ENCODE measurements at places on chromosomes 5 and 9. TPM values are rescaled to one million over a fixed set of nuclear protein-coding genes. Genes with fewer than 3 reads are reported as not detected.

The GDA gene
- total RNA-seq, result 0.85 TPM

The FOXE1 gene
- not detected for total RNA-seq

The SLC6A3 gene
- not detected for total RNA-seq

The TICAM2 gene
- 2.3 TPM for total RNA-seq

The KCNV2 gene
- not detected for total RNA-seq

The SRD5A1 gene
- 2.5 TPM for total RNA-seq

The INSL6 gene
- total RNA-seq, result not detected

DNA sequence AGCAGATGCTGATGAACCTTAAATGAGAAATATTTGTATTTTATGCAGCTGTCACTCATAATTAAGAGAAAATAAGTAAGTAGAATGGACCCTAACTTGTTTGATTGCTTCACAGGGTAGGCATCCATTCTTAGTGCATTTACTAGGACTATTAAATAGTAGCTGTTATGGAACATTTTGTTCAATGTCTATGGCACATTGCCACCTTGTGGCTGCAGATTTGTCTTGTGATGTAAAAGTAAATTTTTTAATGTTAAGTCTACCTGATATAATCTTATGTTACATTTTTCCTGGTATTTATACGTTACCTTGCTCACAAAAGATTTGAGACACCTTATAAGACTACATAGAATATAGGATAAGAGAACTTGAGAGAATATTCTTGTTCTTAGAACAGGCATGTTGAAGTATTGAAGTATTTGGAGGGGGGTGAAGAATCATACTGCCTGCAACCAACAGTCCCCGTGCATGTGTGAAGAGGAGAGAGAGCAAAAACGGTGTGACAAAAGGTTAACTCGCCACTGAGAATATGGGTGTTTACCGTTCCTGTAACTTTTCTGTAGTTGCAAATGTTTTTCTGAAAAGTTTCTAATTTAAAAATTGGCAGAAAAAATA, 161.1 kb downstream of the MAST4 start:
- DNase-seq, result no peak

GRCh38 chr9:120391691-120392090, 188.3 kb downstream of the CDK5RAP2 start:
- no peak for DNase-seq

DNA sequence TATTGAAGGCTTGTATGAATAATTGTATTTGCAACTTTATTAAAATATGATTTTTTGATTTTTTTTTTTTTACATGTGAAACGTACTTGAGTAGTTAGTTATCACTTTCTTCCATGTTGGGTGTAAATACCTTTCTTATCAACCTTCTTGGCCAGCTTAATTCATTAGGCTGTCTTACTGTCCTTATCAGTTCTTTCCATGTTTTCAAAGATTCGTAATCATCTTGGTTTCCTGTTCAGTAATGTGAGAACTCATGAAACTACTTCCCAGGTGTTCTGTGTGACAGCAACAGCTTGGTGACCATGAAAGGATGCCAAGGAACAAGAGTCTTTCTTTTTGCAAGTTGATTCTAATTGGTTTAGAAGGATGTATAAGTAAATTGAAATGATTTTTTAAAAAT, 100.0 kb downstream of the ADGRV1 start:
- DNase-seq, result no peak

- DNase-seq, result no peak
These were observed 38.0 kb downstream of the ADAMTS16 start for GRCh38 chr5:5178136-5178535.

GRCh38 chr9:76115396-76115795, 224.9 kb downstream of the PCSK5 start:
- no peak for DNase-seq

DNA sequence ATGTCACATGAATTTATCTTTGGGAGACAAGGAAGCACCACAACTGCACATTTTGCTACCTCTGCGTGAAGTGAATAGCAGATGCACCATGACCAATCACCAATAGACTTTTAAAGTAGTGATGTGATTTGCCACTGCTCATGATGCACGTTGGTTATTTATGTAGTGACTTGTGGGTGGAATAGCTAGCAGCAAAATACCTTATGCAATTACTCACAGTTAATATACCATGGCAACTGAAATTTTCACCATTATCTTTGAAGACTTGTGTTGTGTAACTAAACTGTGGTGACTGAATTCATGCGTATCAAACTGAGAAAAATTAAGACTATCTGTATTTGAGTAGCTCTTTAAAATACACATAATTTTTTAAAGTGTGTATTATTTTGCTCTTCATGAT, 46.2 kb upstream of the TUSC1 start:
- DNase-seq, result no peak

DNA sequence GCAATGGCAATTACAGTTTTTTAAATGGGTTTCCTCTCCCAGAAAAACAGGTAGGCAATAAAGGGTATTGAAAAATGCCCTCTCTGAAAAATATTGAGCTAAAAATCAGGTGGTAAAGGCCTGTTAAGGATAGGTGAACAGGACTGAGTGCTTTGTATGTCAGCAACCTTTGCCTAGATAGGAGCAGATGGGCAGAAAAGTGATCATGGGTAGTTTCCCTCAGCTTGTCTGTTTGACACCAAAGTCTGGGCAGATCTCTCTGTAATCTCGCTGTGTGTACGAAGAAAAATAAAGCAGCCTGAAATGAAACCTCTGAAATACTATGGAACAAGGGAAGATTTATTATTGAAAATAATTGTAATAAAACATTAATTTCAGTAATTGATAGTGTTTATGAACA, 15.8 kb downstream of the RNF180 start:
- no peak for DNase-seq

DNA sequence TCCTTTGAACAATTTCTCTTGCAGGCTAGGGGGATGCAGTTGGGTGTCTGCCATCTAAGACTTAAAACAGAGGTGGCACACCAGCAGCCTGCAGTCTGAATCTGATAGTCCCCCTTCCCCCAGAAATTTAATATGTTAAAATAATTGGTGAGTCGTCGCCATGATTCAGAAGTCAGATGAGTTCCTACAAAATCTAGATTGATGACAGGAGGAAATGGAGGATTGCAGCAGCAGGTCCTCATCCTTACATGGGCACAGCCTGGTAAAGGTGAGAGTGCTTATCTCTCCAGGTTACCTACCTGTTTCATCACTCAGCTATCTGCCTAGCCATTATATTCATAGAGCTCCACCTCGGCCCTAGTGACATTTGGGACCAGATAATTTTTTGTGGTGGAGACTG, 112.3 kb downstream of the PCSK1 start:
- DNase-seq, result no peak

DNA sequence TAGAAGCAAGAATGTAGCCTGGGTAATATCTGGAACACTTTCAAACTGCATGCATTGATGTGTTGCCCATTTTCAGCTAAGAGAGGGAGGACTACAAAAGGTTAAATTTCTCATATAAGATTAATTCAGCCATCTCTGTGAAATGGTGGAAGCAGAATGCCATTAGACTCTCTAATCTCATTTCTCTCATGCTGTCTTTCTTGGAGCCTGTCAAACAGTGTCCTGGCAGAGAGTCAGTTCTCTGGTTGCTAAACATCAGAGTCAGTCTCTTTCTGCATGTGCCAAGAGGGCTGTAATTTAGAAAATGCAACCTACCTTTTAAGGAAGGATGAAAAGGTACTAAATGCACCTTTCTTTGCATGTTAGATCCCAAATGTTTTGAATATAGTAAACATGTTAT, 910 bp upstream of the GARNL3 start:
- DNase-seq, result no peak

GRCh38 chr9:80732506-80732905, 956.8 kb downstream of the TLE1 start:
- DNase-seq, result no peak

GRCh38 chr9:19799784-19800183, 10.9 kb upstream of the SLC24A2 start:
- DNase-seq, result no peak

GRCh38 chr5:53323943-53324642, 156.3 kb upstream of the FST start:
- DNase-seq, result no peak

GRCh38 chr9:73151653-73152542, at the start of gene ANXA1:
Gene ANXA1 (plus strand): TSS chr9:73151865. CDS start chr9:73158536, 6,671 bp downstream.
- no peak for DNase-seq

DNA sequence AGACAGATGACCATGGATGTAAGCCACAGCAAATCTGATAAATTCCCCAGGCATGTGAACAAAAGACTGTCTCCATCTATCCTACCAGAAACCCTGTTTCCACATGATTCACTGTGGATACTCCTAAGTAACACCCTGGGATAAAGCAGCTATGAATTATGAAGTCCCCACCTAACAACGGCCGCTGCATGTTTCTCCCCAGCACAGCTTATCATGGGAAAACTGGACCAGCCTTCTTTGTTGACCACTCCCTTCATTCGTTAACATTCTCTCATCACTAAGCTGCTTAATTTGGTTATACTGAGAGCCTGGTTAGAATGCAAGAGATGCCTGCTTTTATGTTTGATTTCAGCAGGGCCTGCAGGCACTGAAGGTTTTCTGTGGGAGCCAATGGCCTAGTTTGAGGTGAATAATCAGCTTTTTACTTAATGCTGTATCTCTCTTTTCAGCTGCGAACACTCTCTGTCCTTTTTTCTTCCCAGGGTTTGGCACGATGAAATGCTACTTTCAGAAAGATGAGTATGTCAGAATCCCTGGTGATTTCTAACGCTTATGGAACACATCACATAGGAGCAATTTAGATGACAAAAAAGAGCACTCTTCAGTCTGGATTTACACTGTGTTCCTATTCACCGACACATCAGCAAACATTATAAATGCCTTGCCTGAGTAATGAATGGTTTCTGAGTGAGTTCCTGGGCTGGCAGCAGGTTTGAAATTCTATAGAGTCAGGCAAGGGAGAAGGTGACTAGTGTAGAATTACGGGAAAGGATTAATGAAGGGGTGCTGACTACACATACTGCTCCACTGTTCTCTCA, 318.4 kb upstream of the ZNF608 start:
- DNase-seq, result no peak

DNA sequence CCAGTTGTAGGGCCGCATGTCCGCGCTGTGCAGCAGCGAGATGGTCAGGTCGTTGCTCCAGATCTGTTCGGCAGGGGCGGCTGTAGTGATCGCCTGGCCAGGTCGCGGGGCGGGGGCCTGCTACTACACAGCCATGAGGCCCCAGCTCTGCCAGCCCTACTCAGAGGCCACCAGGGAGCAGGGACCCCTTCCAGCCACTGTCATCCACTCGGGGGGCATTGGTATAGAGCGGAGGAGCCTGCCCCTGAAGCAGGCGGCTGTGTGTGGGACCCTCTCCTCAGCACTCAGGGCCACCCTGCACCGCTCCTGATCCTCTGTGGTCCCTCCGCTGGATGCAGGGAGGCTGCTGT, 1.7 kb downstream of the FBXW5 start:
- no peak for DNase-seq

DNA sequence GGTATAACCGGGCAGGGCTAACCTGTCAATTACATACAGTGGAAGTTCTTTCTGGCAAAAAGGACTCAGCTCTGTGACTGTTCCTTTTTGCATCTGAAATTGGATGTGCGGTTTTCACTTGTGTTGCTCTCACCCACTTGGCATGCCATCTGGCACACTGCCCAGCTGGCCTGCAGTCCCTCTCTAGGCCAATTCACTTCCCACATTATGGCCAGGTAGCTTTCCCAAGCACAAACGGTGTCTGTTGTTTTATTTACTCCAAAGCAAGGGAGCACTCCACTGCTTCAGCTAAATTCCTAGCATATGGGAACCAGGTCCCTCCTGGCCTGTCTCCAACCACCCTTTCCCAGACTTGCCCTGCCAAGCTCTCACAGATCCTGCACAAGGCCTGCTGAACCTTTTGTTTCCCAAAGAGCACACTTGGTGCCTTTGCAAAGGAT, 132.5 kb downstream of the SEMA6A start:
- peak; percentile 46 for DNase-seq

- no peak for DNase-seq
These were observed 94.5 kb upstream of the CHD1 start for GRCh38 chr5:99023330-99023729.

GRCh38 chr5:132369007-132369473, 470 bp upstream of the SLC22A5 start:
- DNase-seq, result no peak

GRCh38 chr5:135545099-135545498, 9.3 kb upstream of the NEUROG1 start:
- DNase-seq, result no peak

DNA sequence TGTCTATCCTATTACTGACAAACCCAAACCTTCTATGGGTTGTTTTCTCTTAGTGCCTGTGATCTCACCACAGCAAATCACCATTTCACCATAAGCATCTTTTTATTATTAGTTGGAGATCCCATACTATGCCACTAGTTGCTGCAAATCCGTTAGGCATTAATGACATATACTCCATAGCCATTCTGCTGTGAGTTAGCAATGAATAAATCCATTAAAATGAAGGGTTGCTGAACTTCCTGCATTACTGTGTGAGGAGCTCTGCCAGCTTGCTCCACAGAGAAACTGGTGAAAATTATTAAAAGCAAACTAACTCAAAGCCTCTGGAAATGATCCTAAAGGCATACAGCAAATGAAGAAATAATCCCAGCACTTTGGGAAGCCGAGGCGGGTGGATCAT, 102.0 kb downstream of the CFAP95 start:
- no peak for DNase-seq

- no peak for DNase-seq
These were observed 1.7 kb upstream of the TENT4A start for GRCh38 chr5:6711409-6712141.

- no peak for DNase-seq
These were observed 22.7 kb downstream of the WHRN start for GRCh38 chr9:114482593-114482992.

DNA sequence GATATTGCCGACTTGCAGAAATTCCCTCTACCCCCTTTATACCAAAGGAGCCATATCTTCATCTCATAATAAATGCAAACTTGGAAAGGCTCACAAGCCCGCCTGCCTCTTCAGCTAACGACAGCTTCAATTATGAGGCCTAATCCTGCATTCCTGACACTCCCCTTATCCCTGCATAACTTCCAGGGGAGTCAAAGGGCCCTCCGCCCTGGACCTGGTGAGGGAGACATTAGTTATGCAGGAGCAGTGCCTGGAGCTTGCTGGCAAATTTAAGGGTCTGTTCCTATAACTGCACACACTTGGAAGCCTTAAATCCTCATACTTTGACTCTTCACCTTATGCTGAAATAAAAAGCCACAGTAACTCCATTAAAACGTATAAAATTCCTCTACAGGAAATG, 617.9 kb downstream of the BNC2 start:
- DNase-seq, result no peak

GRCh38 chr5:56686337-56687195, 128.8 kb upstream of the MAP3K1 start:
- no peak for DNase-seq

DNA sequence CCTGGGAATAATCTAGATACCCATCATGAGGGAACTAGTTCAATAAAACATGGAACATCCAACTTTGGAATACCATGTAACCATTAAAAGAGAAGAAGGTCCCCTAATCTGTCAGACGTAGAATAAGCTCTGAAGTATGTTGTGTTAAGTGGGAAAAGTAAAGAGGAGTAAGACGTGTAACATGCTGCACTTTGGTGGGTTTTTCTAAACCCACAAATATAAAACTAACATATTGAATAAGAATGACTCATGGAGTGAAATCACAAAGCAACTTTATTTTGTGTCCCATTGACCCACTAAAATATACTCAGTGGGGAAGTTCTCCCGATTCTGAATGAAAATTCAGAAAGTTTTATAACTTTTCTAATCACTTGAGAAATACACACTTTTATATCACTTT, 67.9 kb upstream of the PIK3R1 start:
- no peak for DNase-seq

All from left ventricle myocardium inferior (tissue), 1 donor.